Activated naive CD4-positive, alpha-beta T cell treated with anti-CD3 and anti-CD28 coated beads for 36 hours (primary cell): ENCODE measurements at places on chromosomes 13 and 19.

- no peak for DNase-seq
Measured at GRCh38 chr13:97339988-97340749, 93.8 kb upstream of the RAP2A start.

- DNase-seq = peak; percentile 45
Measured at GRCh38 chr19:46081928-46082727, 41.3 kb upstream of the IGFL4 start.

DNA sequence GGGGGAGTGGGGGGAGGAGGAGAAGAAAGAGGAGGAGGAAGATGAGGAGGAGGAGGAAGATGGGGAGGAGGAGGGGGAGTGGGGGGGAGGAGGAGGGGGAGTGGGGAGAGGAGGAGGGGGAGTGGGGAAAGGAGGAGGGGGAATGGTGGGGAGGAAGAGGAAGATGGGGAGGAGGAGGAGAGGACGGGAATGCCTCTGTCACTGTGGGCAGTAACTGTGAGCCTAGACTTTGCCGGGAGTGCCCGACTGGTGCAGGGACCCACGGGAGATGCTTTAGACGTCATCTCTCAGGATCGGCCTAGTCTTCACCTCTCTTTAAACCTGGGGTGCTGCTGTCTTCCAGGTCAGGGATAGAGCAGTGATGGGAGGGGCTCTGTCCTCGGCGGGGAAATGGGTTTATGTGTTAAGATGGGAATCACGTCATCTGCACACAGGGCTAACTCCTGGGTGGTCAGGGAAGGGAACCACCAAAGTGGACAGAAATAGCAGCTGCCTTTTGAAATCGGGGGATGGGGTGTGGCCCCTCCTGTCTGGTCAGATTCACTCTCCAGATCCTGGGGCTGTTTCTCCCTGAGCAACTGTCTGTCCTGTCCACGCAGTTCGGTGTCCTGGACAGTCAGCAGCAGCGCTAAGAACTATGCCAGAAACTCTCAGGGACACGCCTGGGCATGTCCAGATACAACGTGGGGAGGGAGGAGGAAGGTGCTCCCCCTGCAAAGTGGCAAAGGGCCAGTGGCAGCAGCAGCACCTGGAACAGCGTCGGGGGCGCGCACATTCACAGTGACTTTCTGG, 26.9 kb downstream of the GAS6 start:
- DNase-seq = peak; percentile 22

GRCh38 chr13:26163812-26164211, 58.3 kb downstream of the RNF6 start:
- DNase-seq = no peak

GRCh38 chr19:11856596-11857250, 8.2 kb downstream of the ZNF439 start:
- DNase-seq = no peak
